ENCODE measurements at places on chromosomes 1 and 21.

DNA sequence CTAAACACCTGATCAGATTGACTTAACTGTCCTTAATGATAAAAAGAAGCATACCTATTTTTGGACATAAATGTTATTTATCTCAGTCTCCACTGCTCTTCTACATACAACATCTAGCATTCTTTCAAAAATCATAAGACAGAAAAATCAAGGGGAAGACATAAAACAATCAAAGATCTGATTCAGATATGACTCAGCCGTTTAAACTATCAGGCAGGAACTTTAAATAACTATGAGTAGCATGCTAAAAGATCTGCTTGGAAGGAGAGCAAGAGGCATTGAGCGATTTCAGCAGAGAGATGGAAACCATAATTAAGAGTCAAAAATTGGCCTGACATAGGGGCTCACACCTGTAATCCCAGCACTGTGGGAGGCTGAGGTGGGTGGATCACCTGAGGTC, 27.2 kb upstream of the SLC22A15 start:
- peak; percentile 15 for DNase-seq

GRCh38 chr21:30104241-30104640, 62.4 kb downstream of the CLDN17 start:
- DNase-seq, result no peak

GRCh38 chr1:53543778-53544695, 84.8 kb downstream of the DMRTB1 start:
- DNase-seq, result no peak

DNA sequence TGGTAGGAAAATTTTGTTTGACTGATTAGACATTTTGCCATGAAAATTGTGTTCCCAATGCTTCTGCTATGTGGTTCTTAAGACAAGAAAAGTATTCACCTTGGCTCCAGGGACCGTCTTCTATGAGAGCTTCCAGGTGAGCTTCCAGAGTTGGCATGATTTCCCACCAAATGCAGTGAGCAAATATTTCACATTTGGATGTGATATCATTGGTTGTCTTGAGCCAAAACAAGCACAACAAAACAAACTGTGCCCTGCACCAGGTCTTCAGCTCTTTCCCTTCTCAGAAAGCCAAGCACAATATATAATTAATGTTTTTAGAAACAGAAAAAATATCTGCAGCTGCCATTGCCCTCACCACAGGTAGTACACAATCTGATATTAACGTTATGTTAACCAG, 1009.0 kb downstream of the PLA2G4A start:
- DNase-seq, result no peak

DNA sequence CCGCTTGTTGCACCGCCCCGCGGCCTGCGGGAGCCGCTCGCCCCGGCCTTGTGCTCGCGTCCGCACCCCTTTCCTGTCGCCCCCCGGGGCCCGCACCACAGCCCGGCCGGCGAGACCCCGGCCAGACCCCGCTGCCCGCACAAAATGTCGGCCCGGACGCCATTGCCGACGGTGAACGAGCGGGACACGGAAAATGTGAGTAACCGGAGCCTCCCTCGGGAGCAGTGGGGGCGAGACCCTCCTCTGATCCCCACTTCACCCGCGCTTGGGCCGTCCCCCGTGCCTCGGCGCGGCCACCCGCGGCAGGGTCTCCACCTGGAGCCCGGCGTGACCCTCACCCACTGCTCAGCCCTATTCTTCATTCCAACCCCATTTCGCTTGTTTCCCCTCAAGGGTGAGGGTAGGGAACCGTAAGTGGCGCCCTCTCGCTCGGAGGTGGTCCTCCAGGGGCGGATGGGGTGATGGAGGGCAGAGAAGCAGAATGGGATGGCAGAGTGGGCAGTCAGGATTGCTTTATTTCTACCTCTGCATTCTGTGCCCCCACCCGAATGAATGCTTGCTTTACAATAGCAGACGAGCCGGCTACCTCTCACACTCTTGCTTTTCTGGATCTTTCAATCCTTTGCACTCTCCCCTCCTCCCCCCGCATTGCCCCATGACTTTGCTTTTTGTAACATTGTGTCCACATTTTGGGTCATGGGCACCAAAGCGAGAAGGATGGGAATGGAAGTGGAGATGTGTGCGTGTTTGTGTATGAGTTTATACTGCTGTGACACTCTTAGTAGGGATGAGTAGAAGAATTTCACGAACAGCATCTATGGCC, 954 bp downstream of the MARK1 start:
- DNase-seq, result no peak
